BJ (cell line): ENCODE measurements at places on chromosomes 2 and 18. TPM values are rescaled to one million over a fixed set of nuclear protein-coding genes. Genes with fewer than 3 reads are reported as not detected.
A peak's percentile ranks its signal among the peaks of the same experiment; 100 is the strongest.

SKOR2 gene
- polyA plus RNA-seq = not detected in 2 replicates

SMAD7 gene
- 21.0 and 24.2 TPM in 2 replicates for polyA plus RNA-seq

DNA sequence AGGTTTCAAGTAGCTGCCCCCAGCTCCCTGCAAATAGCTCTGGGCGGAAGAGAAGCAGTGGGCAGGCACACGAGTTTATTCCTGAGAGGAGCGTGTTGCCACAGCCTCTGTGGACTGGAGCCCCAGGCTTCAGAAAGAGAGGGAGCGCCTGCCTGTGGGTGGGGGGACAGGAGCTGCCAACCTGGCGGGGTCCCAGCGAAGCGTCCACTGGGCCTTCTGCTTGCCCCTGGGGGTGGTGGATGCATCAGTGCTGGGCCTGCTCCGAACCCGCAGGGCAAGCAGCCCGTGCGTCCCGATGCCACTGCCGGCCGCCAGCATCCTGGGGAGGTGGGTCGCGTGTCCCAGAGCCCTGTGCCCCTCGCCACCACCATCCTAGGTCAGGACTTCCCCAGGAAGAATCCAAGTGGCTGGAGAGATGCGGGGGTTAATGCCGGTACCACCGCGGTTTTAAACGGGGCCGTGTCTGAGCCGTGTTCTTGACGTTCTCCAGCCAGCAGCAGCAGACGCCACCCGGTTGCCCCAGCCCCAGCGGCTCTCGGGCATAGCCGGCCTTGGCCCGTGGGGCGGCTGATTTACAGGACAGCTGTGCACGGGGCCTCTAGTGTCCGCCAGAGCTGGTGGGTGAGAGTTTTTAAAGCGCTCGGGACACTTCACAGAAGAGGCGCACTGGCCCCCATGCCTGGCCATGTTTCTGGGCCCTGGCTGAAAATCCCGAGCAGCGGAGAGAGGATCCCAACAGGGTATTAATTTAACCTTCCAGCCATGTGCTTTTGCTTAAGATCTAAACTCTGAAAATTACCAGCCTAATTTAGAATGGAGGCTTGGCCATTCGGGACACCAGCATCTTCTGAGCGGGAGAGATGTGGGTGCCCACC is 84.7 kb downstream of the NFATC1 start:
- DNase-seq = no peak

GRCh38 chr18:53148123-53148522 is 808.1 kb downstream of the DCC start:
- no peak for DNase-seq

DNA sequence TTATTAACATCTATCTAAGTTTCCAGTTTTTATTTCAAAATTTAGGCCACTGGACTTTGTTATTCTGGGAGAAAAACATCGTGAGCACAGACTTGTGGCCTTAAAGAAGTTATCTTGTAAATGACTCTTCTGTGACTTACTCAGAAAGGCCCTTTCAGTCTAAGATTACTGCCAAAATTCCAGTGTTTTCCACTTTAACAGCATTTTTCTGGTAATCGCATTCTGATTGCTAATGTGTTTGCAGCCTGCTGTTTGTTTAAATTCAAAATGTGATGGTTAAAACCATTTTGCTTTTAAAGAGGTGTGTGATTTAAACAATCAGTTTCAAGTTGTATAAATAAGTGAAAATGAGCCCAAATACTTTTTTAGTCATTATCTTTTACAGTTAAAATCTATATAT is 136.7 kb upstream of the DAPL1 start:
- DNase-seq = no peak

DNA sequence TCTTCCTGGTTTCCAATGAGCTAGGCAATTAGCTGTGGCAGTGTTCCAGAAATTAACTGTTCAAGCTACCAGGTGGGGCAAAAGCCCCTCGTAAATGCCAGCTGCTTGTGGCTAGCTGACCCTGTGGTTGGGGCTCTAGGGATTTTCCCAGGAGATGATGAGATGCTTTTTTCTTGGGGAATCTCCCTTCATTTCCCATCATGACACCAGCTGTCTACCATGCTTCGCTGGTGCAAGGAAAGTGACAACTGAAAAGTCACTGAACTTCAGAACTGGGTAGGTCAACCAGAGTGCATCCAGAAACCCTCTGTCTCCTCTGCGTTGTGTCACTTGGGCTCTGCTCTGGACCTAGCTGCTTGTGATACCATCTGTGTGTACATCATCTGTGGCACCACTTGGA is 386.5 kb upstream of the DCC start:
- DNase-seq = no peak

DNA sequence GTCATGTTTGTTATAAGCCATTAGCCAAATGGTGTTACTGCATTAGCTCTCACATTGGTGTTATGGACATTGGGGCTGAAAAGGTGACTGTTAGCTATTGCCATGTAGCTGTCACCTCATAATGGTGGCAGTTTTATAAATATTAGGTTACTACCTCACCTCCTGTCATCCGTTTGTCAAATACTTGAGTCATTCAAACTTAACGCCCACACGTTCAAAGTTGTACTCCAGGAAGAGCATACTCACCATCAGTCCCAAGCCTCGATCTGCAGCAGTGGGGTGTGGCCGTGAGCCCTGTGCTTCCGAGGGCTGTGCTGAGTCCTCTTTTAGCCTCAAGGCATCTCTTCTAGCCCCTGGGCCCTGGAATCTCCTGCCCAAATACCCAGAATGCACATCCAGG is 87.3 kb downstream of the PDK1 start:
- no peak for DNase-seq

SIX2 gene
- 0.23 and 0.36 TPM in 2 replicates for polyA plus RNA-seq

GRCh38 chr2:117086174-117086942 is 728.1 kb upstream of the DDX18 start:
- no peak for DNase-seq

DNA sequence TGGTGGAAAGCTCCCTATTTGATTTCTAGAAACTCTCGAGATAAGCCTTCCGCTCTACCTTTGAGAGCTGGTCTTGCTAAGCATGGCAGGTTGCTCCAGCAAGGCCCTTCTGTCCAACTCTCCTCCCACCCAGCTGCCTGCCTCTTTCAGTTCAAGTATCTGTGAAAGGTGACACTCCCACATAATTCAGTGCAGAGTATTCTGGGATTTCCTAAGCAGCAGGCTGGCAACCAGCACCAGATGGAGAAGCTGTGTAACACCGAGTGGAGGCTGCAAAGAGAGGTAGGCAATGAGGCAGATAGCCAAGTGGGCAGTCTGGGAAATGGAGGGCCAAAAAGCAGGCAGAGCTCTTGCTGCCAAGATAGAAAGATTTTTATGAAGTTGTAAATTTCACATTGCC is 88.4 kb upstream of the CAVIN2 start:
- DNase-seq = no peak

GRCh38 chr18:24801001-24801400 is 340.6 kb downstream of the HRH4 start:
- DNase-seq = peak; percentile 73

DNA sequence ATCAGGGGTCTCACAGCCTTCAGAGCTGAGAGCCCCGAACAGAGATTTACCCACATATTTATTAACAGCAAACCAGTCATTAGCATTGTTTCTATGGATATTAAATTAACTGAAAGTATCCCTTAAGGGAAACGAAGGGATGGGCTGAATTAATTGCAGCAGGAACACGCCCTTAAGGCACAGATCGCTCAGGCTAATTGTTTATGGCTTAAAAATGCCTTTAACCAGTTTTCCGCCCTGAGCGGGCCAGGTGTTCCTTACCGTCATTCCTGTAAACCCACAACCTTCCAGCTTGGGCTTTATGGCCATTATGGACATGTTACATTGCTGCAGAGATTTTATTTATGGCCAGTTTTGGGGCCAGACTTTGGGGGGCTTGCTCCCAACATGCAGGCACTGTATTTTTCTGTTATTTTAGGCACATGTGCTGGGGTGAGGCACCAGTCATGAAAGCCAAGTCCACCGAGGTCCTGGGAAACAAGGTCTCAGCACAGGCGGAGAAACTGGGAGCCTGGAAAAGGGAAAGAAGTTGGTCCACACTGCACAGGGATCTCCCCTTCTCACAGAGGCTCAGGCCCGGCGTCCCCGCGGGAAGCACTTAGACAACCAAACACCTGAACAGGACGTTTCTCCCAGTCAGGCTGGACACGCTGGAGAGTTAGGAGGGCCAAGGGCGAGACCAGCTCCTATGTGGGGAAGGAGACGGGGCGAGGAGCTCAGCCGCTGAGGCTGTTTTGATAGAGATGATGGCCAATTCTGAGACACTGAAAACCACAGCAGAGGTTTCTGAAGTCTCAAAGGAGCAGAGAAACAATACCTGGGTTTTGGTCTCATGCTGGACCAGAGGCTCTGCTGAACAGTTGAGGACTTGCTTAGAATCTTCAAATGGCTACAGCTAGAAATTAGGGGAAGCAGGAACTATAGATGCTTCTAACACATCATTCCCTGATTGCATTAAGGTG is 86.7 kb downstream of the TMEM18 start:
- DNase-seq = no peak

TMEM163 gene
- not detected in 2 replicates for polyA plus RNA-seq

- no peak for DNase-seq
Measured at GRCh38 chr2:3612639-3613523, 18.0 kb downstream of the COLEC11 start.

- no peak for DNase-seq
Measured at GRCh38 chr2:39571111-39571731, 94.5 kb upstream of the TMEM178A start.

GRCh38 chr2:110818767-110819481 is 86.6 kb downstream of the ACOXL start:
- DNase-seq = no peak

DNA sequence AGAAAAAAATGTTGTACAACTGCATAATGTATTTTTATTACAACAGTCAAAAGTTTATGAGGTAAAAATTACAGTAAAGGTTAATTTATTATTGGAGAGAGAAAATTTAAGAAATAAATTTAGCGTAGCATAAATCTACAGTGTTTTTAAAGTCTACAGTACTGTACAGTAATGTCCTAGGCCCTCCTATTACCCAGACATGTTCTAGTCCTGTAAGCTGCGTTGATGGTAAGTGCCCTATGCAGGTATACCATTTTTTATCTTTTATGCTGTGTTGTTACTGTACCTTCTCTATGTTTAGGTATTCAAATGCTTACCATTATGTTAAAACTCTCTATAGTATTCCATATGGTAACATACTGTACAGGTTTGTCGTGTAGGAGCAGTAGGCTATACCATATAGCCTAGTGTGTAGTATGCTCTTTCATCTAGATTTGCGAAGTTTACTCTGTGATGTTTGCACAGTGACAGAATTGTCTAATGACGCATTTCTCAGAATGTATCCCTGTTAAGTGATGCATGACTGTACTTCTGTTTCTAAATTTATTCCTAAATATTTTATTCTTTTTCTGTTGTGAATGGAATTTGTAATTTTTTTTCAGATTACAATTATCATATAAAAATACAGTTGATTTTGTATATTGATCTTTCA is 24.5 kb downstream of the ABI2 start:
- no peak for DNase-seq

GRCh38 chr2:227106845-227107759 is 56.9 kb downstream of the COL4A4 start:
- peak; percentile 11 for DNase-seq

GRCh38 chr2:80300954-80301353 is 3.6 kb downstream of the LRRTM1 start:
- DNase-seq = no peak

DNA sequence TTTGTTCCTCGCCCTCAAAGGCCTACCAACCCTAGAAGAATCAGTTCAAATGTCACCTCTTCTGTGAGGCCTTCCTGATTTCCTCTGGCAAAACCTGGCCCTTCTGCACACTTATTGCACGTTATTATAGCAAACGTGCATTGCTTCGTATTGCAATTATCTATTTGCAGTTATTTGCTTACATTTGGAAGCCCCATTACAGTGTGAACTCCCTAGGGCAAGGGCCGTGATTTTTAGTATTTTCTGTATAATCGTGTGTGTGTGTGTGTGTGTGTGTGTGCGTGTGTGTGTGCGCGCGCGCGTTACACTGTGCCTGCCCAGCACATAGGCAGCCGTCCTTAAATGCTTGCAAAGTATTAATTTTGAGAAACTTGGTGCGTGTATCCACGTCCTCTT is 460 bp upstream of the SEMA4F start:
- no peak for DNase-seq

- DNase-seq = no peak
Measured at GRCh38 chr2:27973592-27973991, 83.1 kb downstream of the BABAM2 start.

GRCh38 chr2:177625744-177626650 is 233.4 kb downstream of the AGPS start:
- no peak for DNase-seq

KCNS3 gene
- polyA plus RNA-seq = 4.3 and 4.9 TPM in 2 replicates

GRCh38 chr2:143030127-143030526 is 99.1 kb upstream of the ARHGAP15 start:
- no peak for DNase-seq

GRCh38 chr18:9260388-9261380 is 73.9 kb upstream of the TWSG1 start:
- no peak for DNase-seq

GRCh38 chr18:52401236-52401635 is 61.2 kb downstream of the DCC start:
- no peak for DNase-seq

- peak; percentile 19 for DNase-seq
Measured at GRCh38 chr18:26386002-26386401, 159.8 kb downstream of the TAF4B start.

- DNase-seq = no peak
Measured at GRCh38 chr2:144281476-144281875, 238.4 kb downstream of the ZEB2 start.

GRCh38 chr2:149716687-149717086 is 129.1 kb upstream of the MMADHC start:
- DNase-seq = no peak

GRCh38 chr2:31980674-31981356 is 30.0 kb downstream of the MEMO1 start:
- no peak for DNase-seq

AKAIN1 gene
- polyA plus RNA-seq = not detected in 2 replicates

DNA sequence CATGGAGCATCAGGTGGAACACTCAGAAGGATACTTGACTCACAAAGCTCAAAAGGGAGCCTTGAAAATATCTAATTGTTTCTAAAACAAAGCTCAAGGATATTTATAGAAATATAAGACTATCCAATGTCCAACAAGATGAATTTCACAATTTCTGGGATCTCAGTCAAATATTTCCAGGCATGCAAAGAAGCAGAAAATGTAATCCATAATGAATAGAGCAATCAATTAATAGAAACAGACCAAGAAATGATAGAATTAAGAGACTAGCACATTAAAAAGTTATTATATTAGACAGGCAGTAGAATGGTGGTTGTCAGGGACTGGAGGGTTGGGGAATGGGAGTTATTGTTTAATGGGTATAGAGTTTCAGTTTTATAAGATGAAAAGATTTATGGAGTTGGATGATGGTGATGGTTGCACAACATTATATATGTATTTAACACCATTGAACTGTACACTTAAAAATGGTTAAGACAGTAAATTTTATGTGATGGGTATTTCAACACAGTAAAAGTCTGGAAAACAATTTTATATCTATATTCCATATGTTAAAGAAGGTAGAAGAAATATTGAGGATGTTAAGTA is 189.9 kb upstream of the PIEZO2 start:
- no peak for DNase-seq

- DNase-seq = no peak
Measured at GRCh38 chr2:104368089-104368488, 485.8 kb upstream of the POU3F3 start.

RGPD3 gene
- 0.02 and 0.10 TPM in 2 replicates for polyA plus RNA-seq

GRCh38 chr2:202109737-202110184 is 36.7 kb downstream of the KIAA2012 start:
- DNase-seq = peak; percentile 31
